ENCODE measurements at places on chromosomes 12 and 14. TPM values are rescaled to one million over a fixed set of nuclear protein-coding genes. Genes with fewer than 3 reads are reported as not detected.
A peak's percentile ranks its signal among the peaks of the same experiment; 100 is the strongest.

SERPINA12 gene
- not detected for total RNA-seq

GRCh38 chr12:52969828-52970569 lies 21.1 kb downstream of the KRT18 start:
- no peak for DNase-seq

DNA sequence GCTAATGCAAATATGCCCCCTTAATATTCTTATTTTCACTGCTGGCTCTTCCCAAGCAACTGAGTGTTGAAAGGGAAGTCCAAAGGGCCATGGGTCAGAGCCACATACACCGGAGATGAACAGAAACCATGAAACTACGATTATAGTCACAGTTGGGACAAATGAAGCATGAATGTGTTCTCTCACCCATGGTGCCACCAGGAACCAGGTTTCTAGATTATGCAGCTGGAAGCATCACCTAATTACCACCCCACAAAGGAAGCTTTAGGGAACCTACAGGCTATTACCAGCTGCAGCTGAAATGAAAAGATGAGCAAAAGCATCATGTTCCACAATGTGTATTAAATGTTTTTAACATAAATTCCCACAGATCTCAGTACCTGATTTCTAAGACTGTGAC lies 15.4 kb downstream of the TMTC1 start:
- no peak for DNase-seq

SPRYD4 gene
- 6.5 TPM for total RNA-seq

GRCh38 chr12:29164477-29165393 lies 15.7 kb downstream of the FAR2 start:
- peak; percentile 37 for DNase-seq

STAC3 gene
- 2.7 TPM for total RNA-seq

TPPP2 gene
- total RNA-seq, result not detected

NXPH4 gene
- total RNA-seq, result not detected

DNA sequence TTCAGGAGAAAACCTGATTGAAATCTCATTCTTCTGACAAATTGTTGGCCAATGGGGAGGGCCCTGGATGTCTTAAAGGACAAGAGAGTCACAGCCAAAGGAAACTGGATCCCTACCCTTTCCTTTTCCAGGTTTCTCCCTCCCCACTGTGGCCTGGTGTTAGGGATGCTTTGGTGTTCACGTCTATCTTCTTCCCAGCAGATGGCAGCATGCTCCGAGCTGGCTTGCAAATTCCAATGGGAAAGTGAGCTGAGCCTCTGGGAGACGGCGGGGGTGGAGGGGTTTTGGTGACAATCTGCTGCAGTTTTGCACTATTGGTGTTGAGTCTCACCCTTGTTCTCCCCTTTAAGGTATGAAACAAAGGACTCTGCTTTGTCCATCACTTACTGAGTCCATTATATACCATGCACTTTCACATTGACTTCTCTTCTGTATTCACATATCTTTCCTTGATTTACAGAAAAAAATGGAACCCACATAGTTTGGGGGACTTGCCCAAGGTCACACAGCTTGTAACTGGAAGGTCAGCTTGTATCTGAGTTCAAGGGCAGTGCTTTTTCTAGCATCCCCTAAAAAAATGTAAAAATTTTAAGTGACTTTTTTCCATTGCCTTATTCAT lies 39.3 kb downstream of the CCDC177 start:
- DNase-seq, result no peak

DNA sequence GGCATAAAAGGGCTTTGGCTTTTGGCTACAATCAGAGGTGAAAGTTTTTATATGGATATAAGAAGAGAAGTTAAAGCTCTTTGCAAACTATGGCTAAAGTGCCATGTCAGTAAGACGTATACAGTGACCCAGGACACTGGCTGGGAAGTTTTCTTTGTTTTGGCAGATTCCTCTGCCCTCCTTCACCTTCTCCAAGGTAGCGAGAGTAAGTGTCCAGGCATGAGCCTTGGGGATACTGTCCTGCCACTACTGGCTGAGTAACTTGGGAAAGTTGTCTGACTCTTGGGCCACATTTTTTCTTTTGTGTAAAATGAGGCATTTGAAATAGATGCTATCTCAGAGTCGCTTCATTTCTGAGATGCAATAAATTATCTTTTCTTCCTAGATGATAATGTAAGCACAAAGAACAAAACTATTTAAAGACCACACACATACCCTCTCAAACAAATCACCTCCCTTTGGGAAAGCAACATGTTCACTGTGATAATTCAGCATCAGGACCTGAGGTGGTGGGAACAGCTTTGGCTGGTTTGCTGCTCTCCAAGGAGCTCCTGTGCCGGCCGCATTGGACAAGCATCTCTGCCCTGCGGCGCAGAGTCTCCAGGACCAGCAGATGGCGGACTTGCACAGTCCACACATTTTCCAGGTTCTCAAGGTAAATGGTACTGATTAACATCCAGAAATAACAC lies 106.3 kb downstream of the PTCSC3 start:
- DNase-seq, result no peak

DNA sequence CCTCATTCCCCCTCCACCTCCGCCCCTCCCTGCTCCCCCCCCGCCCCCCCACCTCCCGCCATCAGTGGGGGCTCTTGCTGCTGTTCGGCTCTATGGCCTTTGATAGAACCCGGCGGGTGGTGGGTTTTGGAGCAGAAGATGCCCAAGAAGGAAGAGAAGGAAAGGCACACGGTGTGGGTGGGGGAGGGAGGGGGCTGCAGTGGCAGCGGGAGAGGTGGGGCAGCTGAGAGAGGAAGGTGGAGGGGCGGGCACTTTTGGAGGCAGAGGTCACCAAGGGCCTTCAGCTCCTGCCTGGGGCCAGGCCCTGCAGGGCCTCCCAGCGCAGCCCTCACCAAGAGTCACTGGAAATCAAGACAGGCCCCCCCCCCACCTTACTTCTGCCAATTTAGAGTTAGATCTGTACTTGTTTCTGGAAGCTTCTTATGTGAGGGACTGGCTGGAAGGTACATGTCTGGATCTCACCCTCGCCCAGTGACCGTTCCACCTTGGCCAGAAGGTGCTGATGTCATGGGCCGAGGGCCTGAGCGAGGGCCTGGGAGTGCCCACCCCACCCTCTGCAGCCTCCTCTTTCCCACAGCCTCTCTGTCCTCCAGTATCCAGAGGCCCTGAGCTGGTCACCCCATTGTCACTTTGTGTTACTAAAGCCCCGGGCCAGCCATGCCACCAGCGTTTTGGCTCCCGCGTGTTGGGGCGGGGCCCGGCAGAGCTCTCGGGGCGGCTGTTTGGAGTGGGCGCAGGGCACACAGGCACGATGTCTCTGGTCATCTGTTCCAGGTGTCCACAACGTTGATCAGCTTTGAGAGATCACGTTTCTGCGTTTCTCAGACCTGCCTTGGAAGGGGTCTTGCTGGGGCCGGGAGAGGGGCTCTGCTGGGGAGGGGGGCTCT lies 153.9 kb downstream of the KIF26A start:
- no peak for DNase-seq
